ENCODE measurements at places on chromosomes 3 and 15.

DNA sequence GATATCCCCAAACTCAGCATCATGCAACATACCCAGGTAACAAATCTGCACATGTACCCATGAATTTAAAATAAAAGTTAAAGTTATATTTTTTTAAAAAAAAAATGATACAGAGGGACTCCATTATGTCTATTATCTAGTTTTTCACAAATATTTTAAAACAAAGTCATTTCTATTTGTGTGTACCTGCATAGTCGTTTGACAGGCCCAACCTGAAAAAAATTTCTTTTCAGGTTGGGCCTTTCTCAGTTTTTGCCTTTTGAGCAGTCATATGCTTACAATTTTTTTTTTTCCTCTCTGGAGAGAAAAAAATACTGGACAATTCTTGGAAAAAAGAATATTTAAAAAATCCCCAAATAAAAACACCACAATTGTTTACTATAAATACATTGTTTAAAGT, 459.5 kb downstream of the FOXP1 start:
- DNase-seq = no peak

DNA sequence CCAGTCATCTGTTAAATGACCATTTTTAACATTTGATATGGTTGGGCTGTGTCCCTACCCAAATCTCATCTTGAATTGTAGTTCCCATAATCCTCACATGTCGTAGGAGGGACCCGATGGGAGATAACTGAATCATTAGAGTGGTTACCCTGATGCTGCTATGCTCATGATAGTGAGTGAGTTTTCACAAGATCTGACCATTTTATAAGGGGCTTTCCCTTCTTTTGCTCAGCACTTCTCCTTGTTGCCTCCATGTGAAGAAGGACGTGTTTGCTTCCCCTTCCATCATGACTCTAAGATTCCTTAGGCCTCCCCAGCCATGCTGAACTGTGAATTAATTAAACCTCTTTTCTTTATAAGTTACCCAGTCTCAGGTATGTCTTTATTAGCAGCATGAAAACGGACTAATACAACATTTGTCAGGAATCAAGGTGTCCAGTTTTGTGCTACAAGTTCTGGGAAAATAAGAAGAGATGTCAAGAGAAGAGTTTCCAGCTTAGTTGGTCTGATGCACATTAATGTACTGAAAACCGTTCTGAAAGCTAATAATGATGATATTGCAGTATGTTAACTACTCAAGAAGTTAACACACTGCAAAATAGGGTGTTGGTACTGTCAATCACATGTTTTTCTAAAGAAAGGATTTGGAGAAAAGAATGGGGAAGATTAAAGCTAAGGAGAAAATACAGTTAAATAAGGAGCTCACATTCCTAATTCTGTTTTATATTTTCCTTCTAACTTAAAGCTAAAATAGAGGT, 67.9 kb downstream of the ATP8B4 start:
- DNase-seq = no peak

- DNase-seq = no peak
Measured at GRCh38 chr15:69138963-69139362, 21.5 kb upstream of the GLCE start.

- DNase-seq = no peak
Measured at GRCh38 chr3:78863306-78864203, 904.2 kb downstream of the ROBO1 start.

GRCh38 chr15:90209591-90209990, 8.5 kb downstream of the SEMA4B start:
- no peak for DNase-seq

- no peak for DNase-seq
Measured at GRCh38 chr3:163891771-163892170, 1186.5 kb downstream of the SI start.

- no peak for DNase-seq
Measured at GRCh38 chr3:177665122-177665808, 468.0 kb upstream of the TBL1XR1 start.

Measured in C1 segment of cervical spinal cord (tissue), 14 donors.